ENCODE measurements at places on chromosomes 7 and 10.

- no peak for DNase-seq
These were observed 11.3 kb upstream of the SGPL1 start for GRCh38 chr10:70804421-70804808.

DNA sequence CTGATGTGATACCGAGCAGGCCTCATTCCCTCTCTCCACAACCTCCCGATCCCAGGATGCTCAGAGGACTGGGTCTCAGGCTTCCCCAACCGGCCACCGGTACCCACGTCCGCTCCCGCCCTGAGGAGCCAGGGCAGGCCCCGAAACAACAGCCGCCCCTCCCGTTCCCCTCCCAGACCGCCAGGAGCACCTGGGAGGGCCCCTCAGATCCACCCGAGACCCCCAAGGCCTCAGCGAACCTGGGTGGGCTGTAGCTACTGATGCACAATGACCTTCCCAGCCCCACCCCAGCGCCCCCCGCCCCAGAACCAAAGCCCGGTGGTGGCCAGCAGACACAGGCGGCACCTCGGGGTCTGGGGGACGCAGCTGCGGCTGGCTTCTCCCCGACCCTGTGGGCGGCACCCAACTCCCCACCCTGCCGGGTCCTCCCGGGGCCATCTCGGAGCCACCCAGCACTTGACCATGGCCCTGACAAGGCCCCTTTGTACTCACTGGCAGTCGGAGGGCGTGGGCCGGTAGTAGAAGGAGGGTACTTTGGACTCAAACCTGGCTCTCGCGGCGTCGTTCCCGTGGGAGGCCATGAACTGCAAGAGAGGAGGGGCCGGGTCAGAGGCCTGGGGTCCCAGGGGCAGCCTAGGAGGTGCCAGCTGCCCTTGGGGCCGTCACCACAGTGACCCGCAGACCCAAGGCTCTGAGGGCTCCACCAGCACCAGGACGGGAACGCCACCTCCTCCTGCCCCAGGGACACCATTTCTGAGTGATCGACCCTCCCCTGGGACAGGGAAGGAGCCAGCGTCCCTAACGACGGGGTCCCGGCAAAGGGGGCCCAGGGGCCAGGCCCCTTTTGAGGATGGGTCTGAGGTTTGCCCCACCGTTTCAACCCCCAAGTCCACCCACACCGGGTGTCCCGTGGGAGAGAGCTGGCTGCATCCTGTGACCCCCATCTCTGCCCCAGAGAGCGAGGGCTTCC is 28.1 kb downstream of the ADAP1 start:
- DNase-seq: peak; percentile 29

DNA sequence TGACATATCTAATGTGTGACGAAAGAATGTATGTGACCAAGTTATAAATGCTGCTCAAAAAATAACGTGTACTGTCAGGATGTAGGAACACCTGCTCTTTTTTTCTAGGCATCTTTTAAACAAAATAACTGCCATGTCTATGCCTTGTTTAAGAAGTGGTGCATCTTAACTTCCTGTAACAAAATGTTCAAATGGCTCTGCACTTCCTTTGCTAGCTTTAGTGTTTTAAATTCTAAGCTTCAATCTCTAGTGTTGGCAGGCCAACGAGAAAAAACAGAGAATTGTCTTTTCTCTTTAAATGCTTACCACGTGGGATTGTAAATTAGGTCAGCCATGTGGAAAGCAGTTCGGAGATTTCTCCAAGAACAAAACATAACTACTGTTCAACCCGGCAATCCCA is 14.6 kb upstream of the PDSS1 start:
- no peak for DNase-seq

GRCh38 chr7:5827755-5828154 is 46.3 kb upstream of the RNF216 start:
- DNase-seq: no peak

- no peak for DNase-seq
These were observed 3.9 kb downstream of the DDX21 start for GRCh38 chr10:68959695-68960527.

GRCh38 chr7:157722137-157723060 is 385.6 kb downstream of the DNAJB6 start:
- no peak for DNase-seq

DNA sequence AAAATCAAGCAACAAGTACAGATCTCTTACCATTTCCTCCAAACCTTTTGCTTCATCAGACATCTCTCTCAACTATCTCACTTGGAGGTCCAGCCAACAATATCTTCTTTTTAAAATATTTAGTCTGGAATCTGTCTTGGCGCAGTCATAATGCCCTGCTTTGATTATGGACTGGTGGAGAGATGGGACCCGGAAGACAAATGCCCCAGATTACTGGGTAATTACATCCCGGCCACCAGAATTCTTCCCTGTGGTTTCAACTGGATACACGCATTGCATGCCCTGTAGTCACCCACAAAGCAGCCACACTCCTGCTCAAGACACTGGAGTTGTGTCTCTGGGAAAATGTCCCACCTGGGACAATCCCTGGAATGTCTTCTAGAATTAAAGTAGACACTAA is 65.5 kb downstream of the BPGM start:
- DNase-seq: no peak

GRCh38 chr10:74153123-74153522 is 2.1 kb downstream of the ADK start:
- no peak for DNase-seq

- DNase-seq: no peak
These were observed 1.2 kb upstream of the MAD1L1 start for GRCh38 chr7:2233926-2234325.

DNA sequence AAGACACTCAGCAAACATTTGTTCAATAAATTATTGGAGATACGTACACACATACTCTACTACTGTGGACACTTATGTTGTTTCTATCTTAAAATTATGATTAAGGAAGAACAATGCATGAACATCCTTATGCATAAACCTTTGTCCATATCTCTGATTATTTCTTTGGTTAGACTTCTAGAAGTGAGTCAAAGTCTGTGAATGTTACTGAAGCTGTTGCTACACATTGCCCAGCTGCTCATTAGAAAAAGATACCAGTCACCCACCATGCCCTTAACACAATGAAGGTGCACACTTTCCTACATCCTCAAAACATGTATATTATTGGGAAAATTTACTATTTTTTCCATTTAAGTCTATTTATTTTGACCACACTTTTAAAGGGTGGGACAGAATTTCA is 1.4 kb upstream of the CLRN3 start:
- no peak for DNase-seq

DNA sequence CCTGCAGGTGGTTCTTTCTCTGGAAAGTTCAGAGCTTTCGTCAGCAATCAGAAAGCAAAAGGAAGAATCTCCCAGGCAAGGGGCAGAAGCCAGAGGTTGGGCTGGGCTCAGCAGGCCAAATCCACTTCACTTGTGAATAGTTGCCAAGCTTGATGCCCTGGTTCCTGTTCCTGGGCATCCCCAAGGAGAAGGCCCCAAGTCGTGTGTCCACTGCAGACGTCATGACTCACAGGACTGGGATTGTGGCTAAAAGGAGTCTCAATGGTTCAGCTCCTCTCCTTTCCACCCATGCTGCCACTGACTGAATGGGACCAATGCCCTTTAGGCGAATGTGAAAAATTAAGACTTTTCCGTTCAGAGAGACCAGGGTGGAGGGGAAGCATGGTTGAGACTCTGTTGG is 38.6 kb upstream of the TRIM8 start:
- DNase-seq: no peak

DNA sequence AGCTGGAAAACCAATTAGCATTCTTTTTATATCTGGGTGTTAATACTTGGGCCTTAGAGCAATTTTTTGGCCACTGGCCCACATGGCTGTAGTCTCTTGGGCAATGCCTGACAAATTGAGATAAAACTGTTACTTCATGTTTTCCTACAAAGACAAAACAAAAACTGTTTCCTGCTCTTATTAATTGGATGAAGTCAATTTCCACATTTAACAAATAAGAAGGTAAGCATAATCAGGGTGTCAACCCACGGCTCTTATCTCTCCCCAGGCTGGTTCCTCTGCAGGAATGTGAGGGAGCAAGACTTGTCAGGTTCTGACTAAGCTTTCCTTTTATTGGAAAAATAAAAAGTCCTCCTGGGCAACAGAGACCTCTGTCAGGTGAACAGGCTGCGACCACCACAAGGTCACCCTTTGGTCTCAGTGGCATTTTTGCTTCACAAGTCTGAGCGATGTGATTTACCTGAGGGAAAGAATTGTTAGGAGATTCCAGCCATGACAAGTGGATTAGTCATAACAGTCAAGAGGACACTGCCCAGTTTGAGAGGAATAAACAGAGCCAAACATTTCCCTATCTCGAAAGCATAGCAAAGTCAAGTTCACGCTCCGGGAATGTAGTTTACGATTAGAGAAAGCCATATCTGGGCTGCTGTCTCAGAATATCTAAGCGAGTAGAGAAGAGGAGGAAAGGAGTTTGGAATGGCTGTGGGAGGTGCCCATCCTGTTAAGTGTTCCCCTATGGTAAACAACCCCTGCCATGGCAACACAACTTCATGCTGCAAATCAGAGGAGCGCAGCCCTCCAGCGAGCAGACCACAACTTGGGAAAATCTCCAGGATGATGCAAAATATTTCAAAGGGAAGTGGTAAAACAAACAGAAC is 144.4 kb downstream of the TES start:
- no peak for DNase-seq

- no peak for DNase-seq
These were observed 62.7 kb upstream of the STRIP2 start for GRCh38 chr7:129371487-129371886.

DNA sequence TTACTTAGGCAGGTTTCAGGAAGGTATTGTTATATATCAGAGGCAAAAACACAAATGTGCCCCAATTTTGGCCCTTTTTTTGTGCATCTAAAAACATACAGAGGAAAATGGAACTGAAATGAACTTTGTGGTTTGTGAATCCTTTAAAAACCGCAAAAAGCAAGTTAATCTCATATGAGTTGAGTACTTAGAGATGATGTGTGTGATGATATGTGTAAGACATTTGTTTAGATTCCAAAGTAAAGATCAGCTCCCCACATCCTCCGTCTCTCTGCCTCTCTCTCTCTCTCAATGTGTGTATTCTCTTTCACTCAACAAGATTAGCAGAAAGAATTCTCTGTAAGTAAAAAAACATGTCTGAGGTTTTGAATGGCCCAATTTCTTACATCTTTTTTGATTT is 201.9 kb downstream of the MALRD1 start:
- no peak for DNase-seq

- DNase-seq: no peak
These were observed 6.7 kb downstream of the KCNH2 start for GRCh38 chr7:150971242-150972022.

- no peak for DNase-seq
These were observed 28.7 kb downstream of the FRMD4A start for GRCh38 chr10:14302035-14302434.

DNA sequence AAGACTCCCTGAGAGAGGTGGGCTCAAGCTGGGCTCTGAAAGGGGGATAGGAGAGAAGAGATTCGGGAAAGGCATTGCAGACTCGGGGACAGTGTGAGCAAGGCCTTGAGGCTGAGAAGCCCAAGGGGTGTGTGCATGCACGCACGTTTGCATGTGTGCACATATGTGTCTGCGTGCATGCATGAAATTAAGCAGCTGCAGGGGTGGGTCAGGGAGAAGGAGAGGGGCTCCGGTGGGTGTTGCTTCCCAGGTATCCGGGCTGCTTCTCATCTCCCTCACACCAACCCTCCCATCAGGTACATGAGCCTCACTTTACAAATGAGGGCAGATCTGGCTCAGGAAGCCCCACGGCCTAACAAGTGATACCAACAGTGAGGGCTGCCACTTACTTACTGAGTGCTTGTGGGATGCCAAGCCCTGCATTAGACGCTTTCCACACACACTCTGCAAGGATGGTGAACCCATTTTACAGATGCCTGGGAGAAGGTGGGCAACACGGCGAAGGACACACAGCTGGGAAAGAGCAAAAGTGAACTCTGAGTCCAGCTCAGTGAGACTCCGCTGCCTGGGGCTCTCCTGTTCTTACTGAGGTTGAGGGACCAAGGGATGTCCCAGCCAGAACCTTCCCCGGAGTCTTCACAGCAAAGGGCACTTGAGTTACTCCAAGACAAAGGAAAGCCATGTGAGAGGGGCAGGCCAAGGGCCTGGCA is 26.4 kb downstream of the ZCCHC24 start:
- no peak for DNase-seq

DNA sequence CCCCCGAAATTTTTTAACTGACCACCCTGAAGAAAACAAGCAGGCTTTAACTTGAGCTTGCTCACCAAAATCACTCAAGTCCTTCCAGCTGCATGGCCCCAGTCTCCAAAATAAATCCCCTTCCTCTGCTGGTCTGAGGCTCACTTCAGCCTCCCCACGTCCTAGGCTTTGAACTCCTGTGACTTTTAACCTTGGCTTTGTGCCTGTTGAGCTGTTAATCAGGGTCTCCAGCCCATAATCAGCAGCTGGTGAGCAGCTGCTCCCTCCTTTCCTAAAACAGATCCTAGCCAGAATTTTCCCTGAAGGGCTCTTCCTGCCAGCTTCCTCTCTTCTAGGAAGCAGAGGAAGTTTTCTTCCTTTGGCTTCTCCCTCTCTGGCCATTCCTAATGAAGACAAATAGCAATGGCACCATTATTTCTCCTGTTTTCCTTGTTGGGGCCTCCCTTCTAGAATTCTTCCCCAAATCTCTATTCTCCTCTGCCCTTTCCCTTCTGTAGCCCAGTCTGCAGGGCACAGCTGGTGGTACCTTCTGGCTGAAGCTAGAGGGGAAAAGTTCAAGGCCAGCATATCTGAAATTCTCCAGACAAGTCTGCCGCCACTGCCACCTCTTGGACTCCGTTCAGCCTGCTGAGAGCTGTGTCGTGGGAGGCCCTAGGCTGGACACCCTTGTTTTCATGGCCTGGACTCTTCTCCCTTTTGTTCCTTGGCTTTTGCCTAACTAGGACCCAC is 152.1 kb downstream of the NOC3L start:
- no peak for DNase-seq

DNA sequence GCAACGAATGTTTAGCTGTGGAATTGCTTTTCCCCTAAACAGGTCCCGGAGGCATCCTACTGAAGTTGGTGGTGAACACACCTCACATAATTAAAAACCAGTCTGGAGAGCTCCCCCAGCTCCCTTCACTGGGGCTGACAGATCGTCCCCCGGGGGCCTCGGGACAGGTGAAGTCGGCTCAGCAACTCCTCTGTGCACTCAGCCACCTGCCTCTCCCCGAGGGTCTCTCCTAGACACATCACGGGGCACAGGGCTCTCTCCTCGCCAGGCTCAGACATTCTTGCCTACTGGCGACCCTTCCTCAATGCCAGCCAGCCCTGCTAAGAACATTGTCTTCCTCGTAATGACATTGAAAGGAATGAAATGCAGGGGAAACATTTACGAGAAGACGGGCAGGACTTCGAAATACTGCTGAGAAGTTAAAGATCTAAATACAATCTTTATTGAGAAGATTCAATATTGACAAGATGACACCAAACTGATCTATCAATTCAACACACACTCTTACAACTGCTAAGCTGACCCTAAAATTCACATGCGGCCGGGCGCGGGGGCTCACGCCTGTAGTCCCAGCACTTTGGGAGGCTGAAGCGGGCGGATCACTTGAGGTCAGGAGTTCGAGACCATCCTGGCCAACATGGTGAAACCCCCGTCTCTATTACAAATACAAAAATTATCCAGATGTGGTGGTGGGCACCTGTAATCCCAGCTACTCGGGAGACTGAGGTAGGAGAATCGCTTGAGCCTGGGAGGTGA is 88.1 kb upstream of the DNAAF5 start:
- DNase-seq: no peak
